ENCODE measurements at places on chromosomes 4 and X. TPM values are rescaled to one million over a fixed set of nuclear protein-coding genes. Genes with fewer than 3 reads are reported as not detected.

The RNF150 gene
- not detected for total RNA-seq

The REELD1 gene
- not detected for total RNA-seq

The GPR82 gene
- 0.08 TPM for total RNA-seq

The TSPAN6 gene
- not detected for total RNA-seq

DNA sequence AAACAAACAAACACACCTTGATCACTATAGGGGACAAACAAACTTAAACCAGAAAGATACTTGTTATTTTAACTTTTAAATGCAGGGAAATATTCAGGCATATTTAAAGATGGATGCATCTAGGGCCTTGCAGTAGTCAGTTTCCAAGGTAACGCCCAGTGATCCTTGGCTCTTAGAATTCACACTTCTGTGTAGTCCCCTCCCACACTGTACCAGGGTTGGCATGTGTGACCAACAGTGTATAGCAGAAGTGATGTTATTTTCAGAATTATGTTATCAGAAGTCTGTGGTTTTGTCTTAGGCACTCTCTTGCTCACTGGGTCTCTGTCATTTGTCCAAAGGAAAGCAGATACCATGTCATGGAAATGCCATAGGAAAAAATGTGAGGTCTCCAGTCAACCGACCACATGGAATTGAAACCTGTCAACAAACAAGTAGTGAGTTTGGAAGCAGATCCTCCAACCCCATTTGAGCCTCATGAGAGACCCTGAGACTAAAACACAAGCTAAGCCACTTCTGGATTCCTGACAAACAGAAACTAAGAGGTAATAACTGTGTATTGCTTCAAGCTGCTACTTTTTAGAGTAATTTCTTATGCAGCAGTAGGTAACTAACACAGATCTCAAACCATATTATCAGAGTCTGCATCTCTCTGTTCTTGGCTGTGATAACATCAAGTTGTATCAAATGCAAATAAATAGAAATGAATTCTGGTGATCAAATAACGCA lies 670.3 kb downstream of the KCTD8 start:
- no peak for DNase-seq

- no peak for DNase-seq
Observed at GRCh38 chr4:120703908-120704307, 218.6 kb downstream of the PRDM5 start.

DNA sequence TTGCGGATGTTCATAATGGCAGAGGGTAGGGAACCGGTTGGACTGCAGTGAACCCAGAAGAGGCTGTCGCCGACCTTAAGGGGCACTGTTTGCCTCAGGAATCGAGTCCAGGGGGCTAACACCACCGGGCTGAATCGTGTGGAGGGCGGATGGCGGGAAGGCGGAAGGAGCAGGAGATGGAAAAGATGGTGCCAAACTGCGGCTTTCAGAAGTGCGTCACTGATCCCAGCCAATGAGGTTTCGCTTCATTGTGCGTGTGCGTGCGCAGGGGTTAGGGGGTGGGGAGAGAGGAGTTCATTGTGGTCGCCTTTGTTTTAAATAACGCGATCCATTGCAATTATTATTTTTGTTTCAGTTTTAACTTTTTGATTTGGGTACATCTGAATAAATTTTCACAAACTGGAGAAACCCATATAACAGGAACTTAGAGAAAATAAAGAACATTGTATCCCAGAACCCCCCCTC lies at the start of gene NAA11:
Gene NAA11 (minus strand): TSS at position 198 of the 465 bp plus-strand sequence. CDS start 184 bp downstream, at position 14.
- DNase-seq, result no peak

The ERVMER34-1 gene
- not detected for total RNA-seq

DNA sequence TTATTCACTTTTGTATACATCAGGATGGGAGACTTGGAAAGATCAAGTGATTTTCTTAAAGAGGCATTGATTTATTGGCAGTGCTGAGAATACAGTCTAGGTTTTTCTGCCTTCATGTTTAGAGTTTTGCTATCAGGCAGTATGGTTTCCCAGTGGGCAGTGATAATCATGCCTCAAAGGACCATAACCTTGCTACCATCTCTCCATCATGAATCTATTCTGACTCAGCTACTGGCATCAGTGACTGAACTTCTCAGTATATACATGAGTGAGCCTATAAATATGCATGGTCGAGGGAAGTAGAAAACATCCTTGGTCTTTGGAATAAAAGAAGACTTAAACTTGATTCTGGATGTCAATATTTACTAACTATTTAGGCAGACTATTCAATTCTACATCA lies 562.0 kb upstream of the AADAT start:
- no peak for DNase-seq

The TMSB15B gene
- 8.6 TPM for total RNA-seq

DNA sequence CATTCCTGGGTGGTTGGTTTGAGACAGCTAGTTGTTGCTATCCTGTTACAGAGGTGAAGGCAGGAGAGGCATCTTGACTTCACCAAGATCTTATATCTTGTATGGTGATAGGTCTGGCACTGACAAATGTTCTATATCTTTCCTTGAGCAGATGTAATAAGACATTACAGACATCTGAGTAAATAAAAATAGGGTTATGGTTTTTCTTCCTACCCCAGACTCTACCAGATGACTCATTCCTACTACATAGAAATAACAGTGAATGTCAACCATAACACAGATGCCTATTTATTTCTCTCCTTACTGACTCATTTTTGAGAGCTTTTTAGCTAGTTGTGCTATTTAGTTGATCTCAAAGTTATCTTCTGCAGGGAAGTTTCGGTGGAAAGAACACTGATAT lies 21.9 kb downstream of the HNRNPH2 start:
- no peak for DNase-seq

The KLB gene
- total RNA-seq, result not detected

- DNase-seq, result no peak
Observed at GRCh38 chr4:17477774-17478472, 34.0 kb downstream of the QDPR start.

GRCh38 chr4:130034876-130035275 lies 938.9 kb downstream of the C4orf33 start:
- DNase-seq, result no peak

The PRICKLE3 gene
- 20.4 TPM for total RNA-seq

- peak; percentile 31 for DNase-seq
Observed at GRCh38 chr4:184355111-184355604, 119.2 kb downstream of the IRF2 start.

GRCh38 chrX:45771560-45772340 lies 571.1 kb upstream of the DIPK2B start:
- peak; percentile 48 for DNase-seq

The TLR7 gene
- 0.07 TPM for total RNA-seq

The MAOB gene
- not detected for total RNA-seq

GRCh38 chr4:155751569-155751968 lies 7.3 kb upstream of the GUCY1B1 start:
- no peak for DNase-seq

DNA sequence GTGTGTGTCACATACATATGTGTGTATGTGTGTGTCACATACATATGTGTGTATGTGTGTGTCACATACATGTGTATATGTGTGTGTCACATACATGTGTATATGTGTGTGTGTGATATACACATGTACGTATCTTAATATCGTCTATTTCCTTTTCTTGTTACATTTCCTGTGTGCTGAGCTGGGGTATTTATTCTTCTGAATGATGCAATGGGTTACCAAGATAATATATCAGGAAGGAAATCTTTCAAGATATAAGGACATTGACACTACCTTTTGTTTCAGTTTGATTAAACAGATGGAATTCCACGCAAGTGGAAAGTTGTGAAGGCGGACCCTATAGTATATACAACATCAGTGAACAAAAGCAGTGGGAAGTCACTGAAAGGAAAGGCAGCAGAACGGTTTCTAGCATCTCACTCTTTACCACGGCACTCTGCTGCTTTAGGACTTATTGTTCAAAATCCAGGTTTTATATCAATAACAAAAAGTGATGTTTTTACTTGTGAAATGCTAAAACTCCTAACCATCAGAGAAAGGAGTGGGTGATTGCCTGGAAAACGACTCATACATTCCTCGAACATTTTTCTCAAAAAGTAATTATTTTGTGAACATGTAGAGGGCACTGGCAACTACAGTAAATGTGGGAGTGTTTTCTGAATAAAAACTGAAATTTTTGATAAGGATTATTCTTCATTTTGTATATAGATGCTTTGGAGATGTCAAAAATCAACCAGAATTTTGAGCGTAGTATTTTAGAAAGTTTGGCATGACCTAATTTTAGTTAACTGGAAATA lies 43.1 kb upstream of the IL21 start:
- DNase-seq, result no peak

All from activated T-helper 1 cell treated with anti-CD3 and anti-CD28 coated beads, Interleukin-12 subunit alpha, Interleukin-12 subunit beta, Interleukin-2, Interleukin-4 antibody, amounts not matched to agents 30 ng/mL and 10 ng/mL and 1 ng/mL, durations not matched to agents 14 hours and 24 hours and 36 hours (primary cell).